ENCODE measurements at places on chromosomes 1 and 21.

DNA sequence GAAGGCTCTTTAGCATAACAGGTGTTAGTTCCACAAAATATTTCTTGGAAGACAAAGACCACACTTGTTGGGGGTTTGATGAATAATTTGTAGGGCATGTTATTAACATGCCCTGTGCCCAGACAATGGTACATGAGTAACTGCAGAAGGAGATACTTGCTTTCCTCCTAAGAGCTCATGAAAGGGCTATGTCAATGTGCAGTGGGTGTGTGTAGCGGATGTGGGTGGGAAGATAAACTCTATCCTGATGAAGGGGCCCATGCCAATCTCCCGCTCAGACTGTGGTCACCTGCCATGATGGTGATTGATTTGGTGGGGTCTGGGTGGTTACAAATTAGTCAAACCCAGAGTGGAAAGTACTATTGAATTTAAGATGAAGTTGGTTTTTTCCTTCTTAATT, 69.8 kb upstream of the DNAH14 start:
- DNase-seq, result no peak

DNA sequence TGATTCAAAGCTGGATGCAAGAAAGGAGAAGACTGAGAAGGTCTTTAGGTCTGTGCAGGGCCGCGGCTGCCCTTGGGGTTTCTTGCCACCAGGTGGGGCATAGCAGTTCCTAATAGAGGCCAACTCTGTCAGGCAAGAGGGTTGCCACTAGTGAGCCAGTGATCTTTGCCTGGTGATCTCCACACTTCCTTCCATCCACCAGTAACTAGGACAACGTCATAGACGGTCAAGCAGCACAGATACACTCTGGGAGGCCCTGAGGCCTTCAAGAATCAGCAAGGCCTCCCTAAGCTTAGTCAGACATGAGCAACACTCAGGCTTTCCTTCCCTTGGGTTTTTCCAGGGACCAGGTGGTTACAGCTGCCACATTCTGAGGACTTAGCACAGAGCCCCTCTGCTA, 32.9 kb upstream of the ATP2B4 start:
- DNase-seq, result peak; percentile 13

- DNase-seq, result peak; percentile 49
Measured at GRCh38 chr1:244054247-244054923, 3.3 kb downstream of the ZBTB18 start.

DNA sequence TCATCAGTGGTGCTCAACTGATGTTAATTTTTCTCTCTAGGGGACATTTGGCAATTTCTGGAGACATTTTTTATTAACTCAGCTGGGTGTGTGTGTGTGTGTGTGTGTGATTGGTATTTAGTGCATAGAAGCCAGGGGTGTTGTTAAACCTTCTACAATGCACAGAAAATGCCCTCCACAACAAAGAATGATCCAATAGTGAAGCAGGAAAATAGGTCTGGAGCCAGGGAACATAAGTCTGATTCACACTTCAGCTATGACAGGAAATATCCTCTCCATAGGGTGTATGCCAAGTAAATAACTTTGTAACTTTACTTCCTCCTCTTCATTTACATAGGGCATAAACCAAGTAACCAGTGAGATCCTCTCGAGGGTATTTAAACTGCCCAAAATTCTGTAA, 25.1 kb upstream of the TMEM61 start:
- no peak for DNase-seq

All from cerebellar cortex (tissue), 1 donor.